ENCODE measurements at places on chromosomes 5 and 9.

DNA sequence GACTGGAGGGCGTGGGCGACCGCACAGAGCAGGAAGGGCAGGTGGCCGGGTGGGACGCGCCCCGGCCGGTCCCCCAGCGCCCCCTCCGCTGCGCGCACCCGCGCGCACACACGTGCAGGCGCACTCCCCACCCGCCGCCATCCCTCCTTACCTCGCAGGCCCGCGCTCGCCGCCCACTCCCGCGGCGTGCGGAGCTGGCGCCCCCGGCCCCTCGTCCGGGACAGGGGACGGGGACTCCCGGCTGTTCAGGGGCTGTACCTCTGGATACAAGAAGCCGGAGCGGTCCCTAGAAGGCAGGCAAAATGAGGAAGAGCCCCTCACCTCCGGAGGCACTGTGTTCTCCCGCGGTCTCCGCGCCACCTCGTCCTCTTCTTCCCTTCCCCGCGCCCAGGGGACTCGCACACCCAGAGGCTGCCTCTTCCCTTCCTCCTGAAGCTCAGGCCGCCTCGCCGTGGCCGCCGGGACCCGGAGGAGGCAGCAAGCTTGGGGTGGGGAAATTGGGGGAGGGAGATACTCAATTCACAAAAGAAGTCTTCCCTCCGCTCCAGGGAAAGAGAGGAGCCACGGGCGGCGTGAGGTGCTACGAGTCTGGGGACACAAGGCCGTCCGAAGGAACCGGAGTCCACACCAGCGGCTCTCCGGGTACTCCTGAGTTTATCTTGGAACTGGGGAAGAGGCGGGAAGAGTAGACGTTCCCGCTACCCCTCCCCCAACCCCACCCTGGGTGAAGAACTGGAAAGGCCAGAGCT, 1.4 kb upstream of the GABRB2 start:
- no peak for DNase-seq

DNA sequence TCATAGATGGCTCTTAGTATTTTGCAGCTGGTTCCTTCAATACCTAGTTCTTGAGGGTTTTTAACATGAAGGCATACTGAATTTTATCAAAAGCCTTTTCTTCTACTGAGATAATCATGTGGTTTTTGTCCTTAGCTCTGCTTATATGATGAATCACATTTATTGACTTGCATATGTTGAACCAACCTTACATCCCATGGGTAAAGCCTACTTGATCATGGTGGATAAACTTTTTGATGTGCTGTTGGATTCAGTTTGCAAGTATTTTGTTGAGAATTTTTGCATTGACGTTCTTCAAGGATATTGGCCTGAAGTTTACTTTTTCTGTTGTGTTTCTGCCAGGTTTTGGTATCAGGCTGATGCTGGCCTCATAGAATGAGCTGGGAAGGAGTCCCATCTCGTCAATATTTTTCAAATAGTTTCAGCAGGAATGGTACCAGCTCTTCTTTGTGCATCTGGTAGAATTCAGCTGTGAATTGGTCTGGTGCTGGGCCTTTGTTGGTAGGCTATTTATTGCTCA, 49.7 kb downstream of the YIPF5 start:
- no peak for DNase-seq

- DNase-seq, result no peak
Measured at GRCh38 chr5:55577353-55578060, 42.7 kb upstream of the PLPP1 start.

- DNase-seq, result no peak
Measured at GRCh38 chr9:2411459-2412215, 209.9 kb upstream of the VLDLR start.

DNA sequence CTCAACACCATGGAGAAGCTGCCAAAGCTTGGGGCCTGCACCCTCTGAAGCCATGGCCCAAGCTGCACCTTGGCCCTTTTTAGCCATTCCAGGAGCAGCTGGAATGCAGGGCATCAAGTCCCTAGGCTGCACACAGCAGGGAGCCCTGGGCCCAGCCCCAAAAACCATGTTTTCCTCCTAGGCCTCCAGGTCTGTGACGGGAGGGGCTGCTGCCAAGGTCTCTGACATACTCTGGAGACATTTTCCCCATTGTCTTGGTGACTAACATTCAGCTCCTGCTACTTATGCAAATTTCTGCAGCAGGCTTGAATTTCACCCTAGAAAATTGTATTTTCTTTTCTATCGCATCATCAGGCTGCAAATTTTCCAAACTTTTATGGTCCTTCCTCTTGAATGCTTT, 64.6 kb downstream of the ELOVL7 start:
- DNase-seq, result no peak

DNA sequence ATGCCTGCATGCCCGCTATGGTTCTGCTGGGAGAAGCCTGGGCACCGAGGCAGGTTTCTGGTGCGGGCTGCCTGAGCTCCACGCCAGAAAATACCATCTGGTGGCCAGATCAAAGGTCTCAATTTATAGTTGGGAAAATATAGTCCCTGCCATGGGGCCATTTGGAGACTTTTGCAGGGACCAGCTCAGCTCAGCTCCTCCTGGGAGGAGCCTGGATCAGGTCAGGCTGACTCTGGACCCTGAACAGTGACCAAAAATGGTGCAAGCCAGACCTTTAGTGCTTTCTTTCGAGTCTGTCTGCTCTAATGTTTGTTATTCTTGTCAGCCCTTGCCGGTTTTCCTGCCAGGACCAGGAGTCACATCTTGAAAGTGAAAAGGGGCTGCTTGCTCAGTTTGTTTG, 31.8 kb downstream of the HMCN2 start:
- DNase-seq, result no peak

- DNase-seq, result no peak
Measured at GRCh38 chr9:93086447-93087224, 9.4 kb upstream of the CARD19 start.

- no peak for DNase-seq
Measured at GRCh38 chr5:157827423-157827822, 31.5 kb downstream of the CLINT1 start.

DNA sequence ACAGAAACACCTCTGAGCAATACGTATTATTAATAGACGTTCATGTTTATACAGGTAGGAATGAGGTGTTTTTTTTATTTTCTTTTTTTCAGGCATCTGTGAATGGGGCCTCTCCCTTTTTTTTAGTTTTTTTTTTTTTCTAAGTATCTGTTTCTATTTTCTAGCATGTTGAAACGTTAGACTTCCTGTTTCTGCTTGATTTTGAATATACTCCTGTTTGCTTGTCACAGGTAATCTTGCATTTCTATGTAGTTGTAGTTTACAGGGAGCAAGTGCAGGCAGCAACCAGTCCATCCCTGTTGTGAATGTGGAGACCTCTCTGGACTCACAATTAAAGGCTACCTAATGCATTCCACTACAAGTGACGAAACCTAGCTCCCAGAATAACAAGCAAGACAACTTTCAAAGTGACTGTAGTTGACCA, 22.8 kb upstream of the TNFAIP8 start:
- no peak for DNase-seq

- no peak for DNase-seq
Measured at GRCh38 chr9:105449081-105449480, 1.2 kb downstream of the FSD1L start.

GRCh38 chr5:96385538-96385937, 47.5 kb downstream of the PCSK1 start:
- DNase-seq, result no peak

- DNase-seq, result no peak
Measured at GRCh38 chr9:37515620-37516258, 30.0 kb downstream of the POLR1E start.

- no peak for DNase-seq
Measured at GRCh38 chr9:18393340-18394130, 80.4 kb upstream of the ADAMTSL1 start.

GRCh38 chr5:134183481-134183880, 6.7 kb upstream of the SKP1 start:
- DNase-seq, result no peak

DNA sequence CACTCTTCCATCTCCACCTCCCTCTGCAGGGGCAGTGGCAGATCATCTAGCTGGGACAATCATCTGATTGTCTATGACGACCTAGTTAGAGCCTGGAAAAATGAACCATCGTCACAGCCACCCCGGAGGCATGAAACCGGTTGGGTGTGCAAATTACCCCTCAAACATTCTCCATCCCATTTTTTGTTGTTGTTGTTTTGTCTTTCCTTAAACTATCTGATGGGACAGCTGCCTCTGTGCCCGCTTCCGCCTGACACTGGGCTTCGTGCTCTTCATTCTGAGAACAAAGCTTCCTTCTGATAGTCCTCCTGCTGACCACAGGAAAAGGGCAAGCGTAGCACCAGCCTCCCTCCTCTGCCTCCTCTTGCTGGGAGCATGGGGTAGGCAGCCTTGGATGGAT, 7.0 kb upstream of the NDST1 start:
- DNase-seq, result no peak

- no peak for DNase-seq
Measured at GRCh38 chr5:86124333-86124732, 493.4 kb upstream of the COX7C start.

DNA sequence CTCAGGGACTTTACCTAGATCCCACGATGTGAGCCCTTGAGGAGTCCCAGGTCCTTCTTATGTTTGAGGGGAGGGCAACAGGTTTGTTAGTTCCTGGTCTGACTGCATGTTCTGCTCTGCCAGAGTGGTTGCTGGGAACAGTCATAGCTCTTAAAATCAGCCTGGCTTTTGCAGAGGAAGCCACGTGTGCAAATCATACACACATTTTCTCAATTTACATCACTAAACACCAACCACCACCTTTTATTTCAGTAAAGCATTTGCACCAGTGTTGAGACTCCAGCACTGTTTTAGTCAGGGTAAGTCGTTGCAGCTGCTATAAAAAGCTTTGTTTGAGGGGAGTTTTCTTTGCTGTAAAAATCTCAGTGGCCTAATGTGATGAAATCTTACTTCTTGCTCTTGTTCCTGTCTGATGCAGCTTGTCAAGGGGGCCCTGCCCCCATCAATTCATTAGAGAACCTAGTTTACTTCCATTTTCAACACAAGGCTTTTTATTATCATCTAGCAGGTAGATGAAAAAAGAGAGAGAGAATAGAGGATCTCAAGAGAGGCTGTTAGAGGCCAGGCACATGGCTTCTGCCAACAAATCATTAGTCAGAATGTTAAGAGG, 70.3 kb upstream of the VCAN start:
- no peak for DNase-seq

GRCh38 chr9:88651682-88652633, 117.0 kb downstream of the NXNL2 start:
- no peak for DNase-seq

DNA sequence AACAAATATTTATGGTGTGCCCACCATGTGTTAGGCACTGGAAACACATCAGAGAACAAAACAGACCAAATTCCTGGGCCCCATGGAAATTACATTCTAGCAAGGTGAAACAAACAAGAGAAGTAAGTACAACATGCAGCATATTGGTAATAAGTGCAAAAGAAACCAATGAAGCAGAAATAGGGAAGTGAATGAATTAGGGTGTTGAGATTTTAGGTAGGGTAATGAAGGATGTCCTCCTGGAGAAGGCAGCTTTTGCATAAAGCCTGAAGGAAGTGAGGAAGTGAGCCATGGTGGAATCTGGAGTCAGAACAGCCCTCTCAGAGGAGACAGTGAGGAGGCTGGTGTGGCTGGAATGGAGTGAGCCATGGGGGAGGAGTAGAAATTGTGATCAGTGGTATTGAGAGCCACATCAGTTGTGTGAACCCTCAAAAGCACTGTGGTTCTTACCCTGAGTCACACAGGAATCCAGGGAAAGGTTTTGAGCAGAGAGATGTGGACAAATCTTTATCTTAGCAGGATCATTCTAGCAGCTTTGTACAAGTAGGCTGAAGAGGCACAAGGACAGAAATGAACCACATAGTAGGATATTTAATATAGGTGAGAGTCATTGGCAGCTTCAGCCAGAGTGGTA, 52.7 kb upstream of the ARL15 start:
- DNase-seq, result no peak

- DNase-seq, result no peak
Measured at GRCh38 chr5:154878642-154879335, 20.4 kb downstream of the CNOT8 start.

GRCh38 chr9:130751631-130752355, 58.2 kb downstream of the EXOSC2 start:
- DNase-seq, result no peak

DNA sequence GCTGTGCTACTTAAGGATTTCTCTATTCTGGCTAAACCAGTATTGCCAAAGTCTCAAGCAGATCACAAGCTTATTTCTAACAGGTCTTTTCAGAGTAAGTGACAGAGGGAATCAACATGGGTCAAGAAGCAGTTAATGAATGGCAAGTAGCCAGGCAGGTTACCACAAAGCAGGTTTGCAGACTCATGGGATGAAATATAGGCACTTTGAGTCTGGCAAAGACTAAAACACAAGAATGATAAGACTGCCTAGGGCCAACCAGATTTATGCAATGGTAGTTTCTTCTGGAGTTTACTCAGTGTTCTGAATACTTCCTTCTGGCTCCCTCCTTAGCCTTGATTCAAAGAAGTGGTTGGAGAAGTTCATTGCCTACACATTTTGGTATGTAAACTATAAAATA, 3.6 kb downstream of the HMGCS1 start:
- no peak for DNase-seq

GRCh38 chr9:5557606-5558587, 47.6 kb downstream of the PDCD1LG2 start:
- DNase-seq, result no peak

DNA sequence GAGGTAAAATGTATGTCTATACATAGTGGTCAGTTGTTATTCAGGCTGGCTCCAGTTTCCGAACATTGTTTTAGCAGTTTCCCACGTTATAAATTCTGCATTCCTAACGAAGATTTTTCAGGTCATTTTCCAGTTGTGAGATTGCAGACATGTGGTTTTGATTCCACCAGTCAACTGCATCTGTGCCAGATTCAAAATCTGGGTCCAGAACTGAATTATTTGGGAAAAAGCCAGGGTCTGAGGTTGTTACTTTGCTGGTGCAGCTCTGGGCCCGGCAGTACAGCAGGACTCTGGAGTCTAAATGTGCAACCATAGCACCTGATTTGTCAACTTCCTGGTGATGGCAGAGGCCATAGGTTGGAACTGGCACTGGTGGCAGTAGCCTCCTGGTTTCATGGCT, 105.7 kb upstream of the MEGF10 start:
- no peak for DNase-seq

DNA sequence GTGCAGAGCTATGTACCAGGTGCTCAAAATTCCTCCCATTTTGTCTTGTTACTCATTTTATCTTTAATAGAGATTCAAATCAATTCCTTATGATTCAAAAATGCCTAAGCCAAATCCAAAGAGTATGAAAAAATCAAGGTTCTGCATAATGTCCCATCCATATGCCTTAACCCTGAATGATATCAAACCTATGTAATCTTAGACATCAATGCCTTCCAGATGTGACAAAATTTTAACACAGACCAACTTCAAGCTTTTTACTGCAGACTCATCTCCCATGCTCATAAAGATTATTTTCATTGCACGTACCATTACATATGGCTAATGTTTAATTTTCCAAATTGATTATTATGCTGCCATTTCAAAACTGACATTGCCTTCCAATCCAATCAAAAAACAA, 122.4 kb downstream of the NFIB start:
- no peak for DNase-seq

- no peak for DNase-seq
Measured at GRCh38 chr5:71780597-71780996, 61.5 kb downstream of the CARTPT start.

GRCh38 chr5:56515011-56515410, 281.9 kb upstream of the ANKRD55 start:
- no peak for DNase-seq

GRCh38 chr9:114049441-114050225, 28.5 kb downstream of the AMBP start:
- DNase-seq, result no peak

GRCh38 chr5:78483809-78484521, 123.5 kb downstream of the SCAMP1 start:
- no peak for DNase-seq
